ENCODE measurements at places on chromosomes 4 and X.

GRCh38 chr4:147683188-147683591, 773 bp downstream of the PRMT9 start:
- DNase-seq, result no peak

- DNase-seq, result no peak
These were observed 115.8 kb downstream of the HS6ST2 start for GRCh38 chrX:132842460-132843238.

- no peak for DNase-seq
These were observed 15.3 kb downstream of the HAND2 start for GRCh38 chr4:173514641-173515217.

GRCh38 chr4:114378305-114378903, 220.2 kb upstream of the UGT8 start:
- DNase-seq, result no peak

DNA sequence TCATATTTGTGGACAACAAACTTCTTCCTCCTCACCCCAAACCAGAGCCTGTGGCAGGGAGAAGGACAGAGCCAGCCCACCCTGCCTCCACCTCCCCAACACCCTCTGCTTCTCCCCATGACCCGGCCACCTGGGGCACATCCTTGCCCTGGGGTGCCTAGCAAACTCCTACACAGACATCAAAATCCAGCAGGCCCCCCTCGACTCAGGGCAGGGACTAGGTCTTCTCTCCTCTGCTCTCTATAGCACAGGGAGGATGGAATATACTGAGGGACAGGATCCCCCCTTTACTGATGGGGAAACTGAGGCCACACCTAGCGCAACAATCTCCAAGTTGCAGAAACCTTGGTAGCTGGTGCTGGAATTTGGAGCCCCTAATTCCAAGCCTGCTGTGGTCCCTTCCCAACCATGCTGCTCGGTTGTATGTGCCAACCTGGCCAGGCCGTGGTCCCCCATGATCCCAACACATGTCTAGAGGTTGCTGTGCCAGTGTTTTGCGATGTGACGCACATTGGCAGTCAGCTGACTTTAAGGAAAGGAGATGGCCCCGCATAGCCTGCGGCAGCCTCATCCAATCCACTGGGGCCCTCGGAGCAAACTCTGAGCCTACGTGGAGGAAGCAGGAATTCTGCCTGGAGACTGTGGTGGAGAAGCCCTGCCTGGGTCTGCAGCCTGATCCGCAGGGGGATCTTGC, 53.9 kb upstream of the ADRA2C start:
- no peak for DNase-seq

GRCh38 chr4:56115898-56116297, 167.2 kb downstream of the CEP135 start:
- DNase-seq, result no peak

DNA sequence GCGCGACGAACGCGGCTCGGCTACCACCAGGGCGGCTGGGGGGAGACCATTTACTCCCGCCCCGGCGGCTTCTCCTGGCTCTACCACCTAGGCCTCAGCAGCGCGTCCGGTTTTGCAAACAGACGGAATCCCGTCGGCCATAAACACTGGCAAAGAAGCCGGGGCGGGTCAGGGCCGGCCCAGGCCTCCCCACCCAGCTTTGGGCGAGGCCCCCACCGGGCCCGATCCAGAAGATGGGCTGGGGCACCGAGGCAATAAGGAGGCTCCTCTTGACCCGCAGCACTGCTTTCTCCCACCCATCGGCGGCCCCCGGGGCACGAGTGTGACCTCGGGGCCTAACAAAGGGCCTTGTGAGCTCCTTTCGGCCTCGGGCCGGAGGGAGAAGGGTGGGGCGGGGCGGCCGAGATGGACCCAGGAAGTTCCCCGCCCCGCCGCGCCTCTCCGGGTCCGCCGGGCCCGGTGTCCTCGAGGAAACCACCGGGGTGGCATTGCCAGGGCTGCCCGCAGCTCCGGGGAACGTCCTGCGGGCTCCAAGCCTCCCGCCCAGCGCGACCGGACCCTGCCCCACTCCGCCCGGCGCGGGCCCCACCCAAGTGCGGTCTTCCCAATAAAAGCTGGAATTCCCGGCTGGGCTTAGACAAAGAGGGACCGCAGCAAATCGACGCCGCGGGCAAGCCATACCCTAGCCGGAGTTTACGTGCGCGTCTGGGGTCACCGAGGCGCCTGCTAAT, 5.9 kb downstream of the BCOR start:
- DNase-seq, result no peak

- DNase-seq, result no peak
These were observed 459.7 kb downstream of the MID1IP1 start for GRCh38 chrX:39260965-39261364.

GRCh38 chr4:73446336-73446938, 10.4 kb downstream of the AFP start:
- DNase-seq, result no peak

- DNase-seq, result no peak
These were observed 124.1 kb upstream of the AFF2 start for GRCh38 chrX:148376342-148376741.

GRCh38 chr4:23631255-23631950, 258.4 kb downstream of the PPARGC1A start:
- DNase-seq, result no peak

- DNase-seq, result no peak
These were observed 42.8 kb upstream of the PRKG2 start for GRCh38 chr4:81257816-81258215.
